ENCODE measurements at places on chromosomes 6 and 20.

DNA sequence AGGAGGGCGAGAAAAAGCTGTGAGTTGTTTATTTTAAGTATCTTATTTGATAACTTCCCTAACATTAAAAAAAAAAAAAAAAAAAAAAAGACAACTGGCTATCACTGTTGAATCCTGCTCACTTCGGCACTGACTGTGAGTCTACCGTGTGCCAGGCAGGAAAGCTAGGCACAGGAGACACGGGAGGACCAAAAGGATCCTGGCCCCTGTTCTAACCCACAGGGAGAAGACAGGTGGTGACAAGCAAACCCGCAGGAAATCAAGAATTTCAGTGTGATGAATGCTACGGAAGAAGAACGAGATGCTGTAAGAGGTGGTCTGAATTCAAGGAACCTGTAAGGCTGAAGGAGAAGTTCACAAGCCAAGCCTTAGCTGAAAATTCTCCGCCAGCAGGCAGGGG, 94.7 kb upstream of the NFATC2 start:
- no peak for DNase-seq

GRCh38 chr6:21230536-21230935, 363.0 kb upstream of the SOX4 start:
- no peak for DNase-seq

GRCh38 chr6:32825966-32826365, 9.2 kb upstream of the HLA-DOB start:
- DNase-seq, result no peak

DNA sequence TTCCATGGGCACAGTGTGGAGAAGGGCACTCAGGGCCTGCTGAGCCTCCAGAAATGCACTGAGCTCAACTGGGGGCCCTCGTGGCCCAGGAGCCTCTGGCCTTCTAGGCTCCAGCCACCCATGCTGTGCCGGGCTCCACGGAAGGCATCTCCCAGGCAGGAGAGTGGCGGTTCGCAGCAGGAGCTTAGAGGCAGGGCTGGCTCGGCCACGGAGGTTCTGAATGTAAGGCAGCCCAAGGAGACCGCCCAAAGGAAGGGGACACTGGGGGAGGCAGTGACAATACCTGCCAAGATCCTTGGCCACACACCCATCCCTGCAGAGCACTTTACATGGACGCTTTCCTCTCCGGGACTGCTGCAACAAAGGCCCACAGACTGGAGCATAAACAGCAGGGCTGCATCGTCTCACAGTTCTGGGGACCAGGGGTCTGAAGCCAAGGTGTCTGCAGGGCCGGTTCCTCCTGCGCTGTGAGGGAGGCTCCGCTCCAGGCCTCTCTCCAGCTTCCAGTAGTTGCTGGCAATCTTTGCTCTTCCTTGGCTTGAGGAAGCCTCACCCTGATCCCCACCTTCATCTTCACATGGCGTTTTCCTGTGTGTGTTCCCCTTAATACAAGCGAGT, 128.2 kb upstream of the CDH4 start:
- no peak for DNase-seq

GRCh38 chr6:53692172-53692571, 26.6 kb upstream of the KLHL31 start:
- no peak for DNase-seq

DNA sequence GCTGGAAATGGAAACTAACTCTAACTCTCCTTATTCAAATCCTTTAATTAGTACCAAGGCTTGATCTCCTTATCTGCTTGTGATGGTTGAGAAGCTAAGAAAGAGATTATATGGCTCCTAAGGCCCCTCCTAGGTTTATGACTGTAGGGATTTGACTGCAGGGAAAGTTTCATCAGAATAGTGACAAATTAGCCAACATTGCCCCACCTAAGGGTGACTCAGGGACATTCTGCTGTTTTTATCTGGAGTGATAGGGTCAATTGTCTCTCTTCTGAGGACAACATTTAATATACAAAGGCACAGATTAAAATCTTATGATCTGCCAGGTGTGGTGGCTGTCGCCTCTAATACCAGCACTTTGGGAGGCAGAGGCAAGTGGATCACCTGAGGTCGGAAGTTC, 138.1 kb upstream of the MARCKS start:
- no peak for DNase-seq

- no peak for DNase-seq
These were observed 1.0 kb upstream of the SOX18 start for GRCh38 chr20:64050261-64051032.

DNA sequence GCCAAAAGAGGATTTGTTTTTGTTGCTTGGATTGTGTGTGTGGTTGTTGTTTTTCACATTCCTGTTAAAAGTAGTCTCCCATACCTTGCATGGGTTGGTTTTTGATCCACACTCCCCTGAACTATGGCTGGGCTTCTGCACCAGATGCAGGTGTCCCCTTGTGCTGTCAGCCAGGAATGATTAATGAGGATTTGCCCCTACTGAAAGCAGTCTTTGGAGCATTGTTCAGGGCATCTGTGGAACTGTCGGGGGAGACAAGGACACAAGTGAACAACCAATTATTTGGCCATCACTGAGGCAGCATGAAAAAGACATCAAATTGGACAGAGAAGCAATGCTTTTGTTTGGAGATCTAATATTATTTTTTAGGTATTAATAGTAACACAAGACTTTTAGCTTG, 373.2 kb upstream of the MMS22L start:
- no peak for DNase-seq

GRCh38 chr6:44569131-44569530, 181.6 kb downstream of the CDC5L start:
- DNase-seq, result no peak

DNA sequence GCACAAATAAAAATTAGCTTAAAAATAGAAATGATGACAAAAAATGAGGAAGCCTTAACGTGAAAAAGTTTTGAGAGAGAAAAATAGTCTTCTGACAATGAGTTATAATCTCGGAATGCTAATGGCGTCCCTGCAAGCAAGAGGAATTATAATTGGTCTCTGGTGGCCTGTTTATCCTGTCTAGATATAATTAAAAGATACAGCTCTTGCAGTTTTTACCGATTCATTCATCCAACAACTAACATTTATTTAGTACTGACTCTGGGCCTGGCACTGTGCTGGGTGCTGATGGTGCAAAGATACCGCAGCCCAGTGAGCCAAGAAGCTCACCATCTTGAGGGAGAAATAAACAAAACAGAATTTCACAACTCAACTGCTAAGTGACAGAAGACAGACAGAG, 31.6 kb upstream of the ANKRD60 start:
- no peak for DNase-seq

DNA sequence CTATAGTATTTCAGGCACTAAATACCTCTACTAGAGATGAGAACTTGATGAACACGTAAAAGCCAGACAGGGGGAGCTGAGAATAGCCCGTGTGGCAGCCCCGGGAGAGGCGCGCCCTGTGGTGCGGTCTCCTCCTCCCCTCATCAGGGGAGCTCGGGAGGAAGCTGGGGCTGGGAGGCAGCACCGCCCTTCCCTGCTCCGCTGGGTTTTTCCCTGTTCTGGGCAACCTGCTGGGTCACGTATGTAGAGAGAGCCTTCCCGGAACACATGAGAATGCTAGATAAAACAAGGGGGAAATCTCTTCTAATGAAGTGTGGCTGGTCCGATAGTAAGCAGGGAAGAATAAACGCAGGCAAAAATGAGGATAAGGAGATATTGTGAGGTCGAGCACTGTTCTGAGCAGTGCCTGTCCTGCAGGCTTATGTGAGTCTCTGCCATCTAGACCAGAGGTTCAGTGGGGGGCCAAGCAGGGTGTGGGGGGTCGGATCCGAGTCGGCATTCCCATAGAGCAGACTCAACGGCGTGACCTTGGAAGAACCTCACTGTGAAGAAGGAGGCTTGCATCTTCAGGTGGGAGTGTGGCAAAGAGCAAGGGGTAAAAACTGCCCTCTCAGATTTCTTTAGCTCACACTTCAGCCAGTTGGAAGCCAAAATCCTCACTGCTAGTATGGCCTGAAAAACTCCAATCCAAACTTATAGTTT, 13.4 kb upstream of the RPS6KA2 start:
- no peak for DNase-seq

DNA sequence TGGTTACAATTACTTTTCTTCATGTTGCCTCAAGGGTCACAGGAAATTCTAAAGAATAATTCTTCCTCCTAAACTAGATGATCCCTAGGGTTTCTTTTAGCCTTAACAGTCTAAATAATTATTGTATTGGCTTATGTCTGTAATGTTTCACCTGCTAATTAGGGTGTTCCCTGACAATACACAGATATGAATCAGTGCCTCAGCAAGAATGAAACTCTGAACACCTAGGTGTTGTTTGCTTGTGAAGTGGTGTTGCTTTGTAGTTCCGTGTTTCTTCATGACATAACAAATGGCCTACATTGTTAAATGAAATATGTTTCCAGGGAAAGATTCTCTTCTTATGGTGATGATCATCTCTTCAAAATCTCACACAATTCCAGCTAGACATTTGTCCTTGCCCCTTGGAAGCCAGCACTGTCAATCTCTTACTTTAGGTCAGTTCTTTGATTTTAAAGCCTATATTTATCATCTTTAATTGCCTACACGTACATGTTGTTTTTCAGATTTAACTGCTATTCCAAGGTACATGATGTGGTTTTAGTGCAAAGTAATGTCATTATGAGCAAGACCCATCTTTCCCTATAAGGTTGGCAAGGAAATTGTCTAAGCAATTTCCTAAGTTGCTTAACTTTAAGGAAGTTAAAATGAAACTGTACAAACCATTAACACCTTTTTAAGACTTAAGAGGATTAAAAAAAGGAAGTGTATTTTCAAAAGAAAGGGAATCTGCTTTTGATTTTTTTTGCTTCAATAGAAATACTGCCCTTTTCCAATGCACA, 111.9 kb downstream of the TBC1D7 start:
- DNase-seq, result no peak

DNA sequence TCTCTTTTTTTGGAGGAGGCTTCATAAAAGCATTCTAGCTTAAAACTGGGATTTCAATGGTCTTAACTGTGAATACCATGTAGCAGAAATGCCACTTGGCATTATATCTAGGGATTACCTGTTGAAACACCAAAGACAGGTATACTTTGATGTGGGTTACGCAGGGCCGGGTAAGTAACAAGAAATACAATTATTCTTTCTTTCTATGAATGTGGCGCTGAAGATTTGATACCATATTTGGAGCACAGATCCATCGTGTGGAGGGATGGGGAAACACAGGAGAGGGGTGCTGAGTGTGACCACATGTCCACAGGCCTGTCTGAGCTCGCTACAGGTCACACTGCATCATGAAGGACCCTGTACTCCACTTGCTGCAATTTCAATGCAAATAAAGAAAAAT, 257.8 kb downstream of the GMPR start:
- no peak for DNase-seq

- no peak for DNase-seq
These were observed 16.8 kb downstream of the FOXC1 start for GRCh38 chr6:1626481-1626880.

DNA sequence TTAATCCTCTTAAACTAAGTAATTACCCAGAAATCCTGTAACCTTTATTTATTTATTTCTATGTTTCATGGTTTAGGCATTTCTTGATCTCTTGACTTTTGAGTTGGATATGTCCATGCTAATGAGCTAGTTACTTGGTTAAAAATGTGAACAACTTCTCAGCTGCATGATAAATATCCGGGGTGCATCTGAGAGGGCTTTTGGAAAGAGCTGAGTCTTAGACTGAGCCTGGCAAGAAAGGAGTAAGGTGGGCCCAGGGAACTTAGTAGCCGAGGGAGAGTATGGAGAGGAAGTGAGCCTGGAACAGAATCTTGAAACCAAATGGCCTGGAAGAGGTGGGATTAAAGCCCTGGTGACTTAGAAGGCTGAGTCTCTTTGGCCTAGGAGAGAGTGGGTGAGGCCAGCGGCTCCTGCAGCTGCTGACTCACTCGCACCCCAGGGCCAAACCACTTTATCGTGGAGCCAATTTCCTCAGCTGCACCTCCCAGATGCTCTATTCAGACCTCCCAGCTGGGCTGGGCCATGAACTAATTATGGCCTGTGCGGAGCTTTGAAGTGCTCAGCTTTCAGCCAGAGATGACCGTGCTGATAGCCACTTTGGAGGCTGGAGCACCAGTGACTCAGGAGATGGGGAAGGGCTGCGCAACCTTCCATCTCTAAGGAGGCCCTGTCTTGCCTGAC, 19.1 kb downstream of the TGM3 start:
- DNase-seq, result no peak

DNA sequence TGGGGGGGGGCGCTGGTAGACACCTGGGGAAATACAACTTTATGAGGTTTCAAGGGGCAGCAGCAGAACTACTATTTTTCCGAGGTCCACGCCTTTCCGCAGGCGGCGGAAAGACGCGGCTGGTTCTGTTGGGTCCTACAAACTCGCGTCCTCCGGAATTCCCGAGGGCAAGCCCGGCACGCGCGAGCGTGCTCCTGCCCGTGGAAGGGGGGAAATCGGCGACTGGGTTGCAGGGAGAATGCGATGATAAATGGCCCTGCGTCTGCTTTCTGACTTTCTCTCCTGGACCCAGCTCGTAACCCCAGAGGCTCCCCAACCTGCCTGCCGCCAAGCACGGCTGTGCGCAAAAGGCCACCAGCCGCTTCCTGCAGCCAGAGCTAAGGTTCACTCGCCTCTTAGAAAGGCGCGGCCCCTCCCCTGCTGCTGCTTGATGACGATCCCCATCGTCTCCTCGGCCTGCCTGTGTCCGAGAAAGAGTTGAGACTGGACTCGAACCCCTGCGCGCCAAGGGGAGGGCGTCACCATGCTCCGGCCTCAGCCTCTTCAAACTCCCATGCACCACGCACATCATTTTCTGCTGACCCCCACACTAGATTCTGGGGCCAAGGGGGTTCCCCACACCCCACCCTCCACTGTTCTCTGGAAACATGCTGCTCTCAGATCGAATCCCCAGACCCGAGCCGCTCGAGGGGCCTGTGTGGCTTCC, 6.7 kb downstream of the FOXA2 start:
- no peak for DNase-seq

DNA sequence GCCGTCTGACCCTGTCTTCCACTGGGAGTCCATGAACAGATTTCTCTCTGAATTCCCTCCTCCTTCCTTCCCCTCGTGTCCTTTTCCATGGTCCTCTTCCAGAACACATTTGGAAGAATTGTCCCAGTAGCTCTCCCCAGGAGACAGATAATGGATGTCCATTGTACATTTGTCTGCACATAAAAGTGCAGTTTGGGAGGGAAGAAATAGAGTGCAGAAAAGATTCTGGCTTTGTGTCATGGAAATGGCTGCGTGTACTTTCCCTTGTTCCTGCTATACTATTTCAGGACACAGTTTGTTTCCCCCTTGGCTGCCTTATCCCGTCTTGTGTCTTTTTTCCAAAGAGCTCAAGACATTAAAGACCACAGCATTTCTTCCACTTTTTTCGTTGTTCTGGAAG, 127.6 kb downstream of the SYNDIG1 start:
- no peak for DNase-seq

- DNase-seq, result no peak
These were observed 72.3 kb downstream of the OR2B2 start for GRCh38 chr6:27839626-27840475.

DNA sequence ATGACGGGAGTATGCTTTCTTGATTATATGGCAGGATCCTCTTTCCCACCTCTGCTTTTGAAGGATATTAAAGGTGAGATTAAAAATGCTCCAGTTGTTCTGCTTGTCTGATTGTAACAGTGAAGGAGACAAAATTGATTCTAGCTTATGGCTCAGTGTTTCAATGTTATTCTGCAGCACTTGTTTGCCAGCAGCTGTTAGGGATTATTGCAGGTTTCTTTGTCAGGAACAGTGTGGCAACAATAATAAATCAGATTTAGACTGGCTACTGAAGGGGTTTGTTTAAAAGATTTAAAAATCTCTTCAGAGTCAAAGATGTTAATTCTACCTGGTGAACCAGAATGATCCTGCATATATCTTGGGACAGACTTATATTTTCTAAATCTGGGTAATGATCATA, 126.9 kb downstream of the LAMA2 start:
- no peak for DNase-seq
